ENCODE measurements at places on chromosomes 2 and 18.

GRCh38 chr2:226354434-226354833 lies 445.2 kb downstream of the IRS1 start:
- DNase-seq = peak; percentile 23

- DNase-seq = peak; percentile 55
Measured at GRCh38 chr18:74597034-74597661, 522 bp upstream of the ZNF407 start.

DNA sequence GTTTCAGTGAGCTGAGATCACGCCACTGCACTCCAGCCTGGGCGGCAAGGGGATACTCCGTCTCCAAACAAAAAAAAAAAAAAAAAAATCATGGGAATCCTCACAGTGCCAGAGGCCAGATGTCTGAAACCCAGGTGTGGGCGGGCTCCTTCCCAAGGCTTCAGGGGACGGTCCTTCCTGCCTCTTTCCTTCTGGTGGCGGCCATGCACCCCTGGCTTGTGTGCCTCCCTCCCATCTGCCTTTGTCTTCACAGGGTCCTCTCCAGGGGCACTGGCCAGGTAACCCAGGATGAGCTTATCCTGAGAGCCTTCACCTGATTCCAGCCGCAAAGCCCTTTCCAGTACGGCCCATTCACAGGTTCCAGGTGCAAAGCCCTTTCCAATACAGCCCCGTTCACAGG lies 40.9 kb upstream of the GPC1 start:
- no peak for DNase-seq

- DNase-seq = no peak
Measured at GRCh38 chr18:46163091-46163490, 58.9 kb downstream of the HAUS1 start.

- no peak for DNase-seq
Measured at GRCh38 chr2:33513480-33513879, 37.0 kb downstream of the RASGRP3 start.

DNA sequence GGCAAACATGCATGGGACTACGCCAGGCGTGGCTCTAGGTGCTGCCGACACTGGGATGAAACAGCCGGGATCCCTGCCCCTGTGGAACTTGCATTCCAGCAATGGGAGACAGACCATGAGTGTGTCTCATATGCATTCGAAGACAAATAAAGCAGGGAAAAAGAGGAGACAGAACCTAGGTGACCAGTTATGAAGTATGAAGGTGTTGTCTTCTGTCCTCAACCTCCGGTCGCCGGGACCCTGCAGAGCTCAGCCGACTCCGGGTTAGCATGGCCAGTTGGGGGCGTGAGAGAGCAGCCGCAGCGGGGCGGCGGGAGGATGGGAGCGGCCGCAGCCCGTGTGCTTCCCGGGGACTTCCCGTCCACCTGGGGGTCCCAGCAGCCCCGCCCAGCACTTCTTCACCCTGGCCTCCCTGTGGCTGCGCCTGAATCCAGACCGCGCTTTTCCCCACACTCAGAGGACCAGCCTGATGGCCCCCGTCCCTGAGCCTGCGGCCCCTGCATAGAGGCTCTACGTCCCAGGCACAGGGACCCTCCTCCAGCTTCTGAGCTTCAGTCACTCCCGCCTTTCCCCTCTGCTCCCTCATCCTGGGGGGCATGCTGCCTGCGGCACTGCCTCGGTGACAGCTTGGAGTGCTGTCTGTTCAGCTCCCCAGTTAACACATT lies 11.4 kb downstream of the ID2 start:
- no peak for DNase-seq

GRCh38 chr2:239178954-239179353 lies 221.9 kb downstream of the HDAC4 start:
- no peak for DNase-seq

GRCh38 chr2:125172181-125172580 lies 1147.1 kb downstream of the CNTNAP5 start:
- DNase-seq = no peak

- DNase-seq = no peak
Measured at GRCh38 chr2:19353721-19354050, 4.7 kb downstream of the OSR1 start.

GRCh38 chr2:69162057-69162456 lies 149.1 kb downstream of the ANTXR1 start:
- DNase-seq = no peak

DNA sequence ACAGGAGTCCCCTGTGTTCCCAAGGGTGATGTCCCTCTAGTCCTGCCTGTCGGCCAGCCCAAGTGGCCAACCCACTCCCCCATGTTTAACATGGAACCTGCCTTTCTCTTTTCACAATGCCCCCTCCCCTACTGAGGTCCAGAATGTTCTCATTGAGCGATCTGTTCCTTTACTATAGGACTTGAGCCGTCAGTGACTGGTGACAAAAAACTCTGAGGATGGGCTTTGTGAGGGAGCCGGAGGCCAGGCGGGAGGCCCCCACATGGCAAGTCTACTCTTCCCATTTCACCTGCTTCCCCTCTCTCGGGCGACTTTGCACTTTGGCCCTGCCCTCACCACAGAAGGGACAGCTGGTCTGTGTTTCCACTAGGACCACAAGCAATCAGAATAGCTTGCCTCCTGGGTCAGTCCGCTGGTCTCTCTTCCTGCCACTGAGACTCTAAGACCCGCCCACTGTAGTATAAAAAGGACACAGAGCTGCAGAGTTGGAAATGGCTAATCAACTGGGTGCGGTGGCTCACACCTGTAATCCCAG lies 146.5 kb upstream of the RAB12 start:
- no peak for DNase-seq

- DNase-seq = no peak
Measured at GRCh38 chr18:45538444-45538843, 76.8 kb upstream of the SLC14A2 start.

DNA sequence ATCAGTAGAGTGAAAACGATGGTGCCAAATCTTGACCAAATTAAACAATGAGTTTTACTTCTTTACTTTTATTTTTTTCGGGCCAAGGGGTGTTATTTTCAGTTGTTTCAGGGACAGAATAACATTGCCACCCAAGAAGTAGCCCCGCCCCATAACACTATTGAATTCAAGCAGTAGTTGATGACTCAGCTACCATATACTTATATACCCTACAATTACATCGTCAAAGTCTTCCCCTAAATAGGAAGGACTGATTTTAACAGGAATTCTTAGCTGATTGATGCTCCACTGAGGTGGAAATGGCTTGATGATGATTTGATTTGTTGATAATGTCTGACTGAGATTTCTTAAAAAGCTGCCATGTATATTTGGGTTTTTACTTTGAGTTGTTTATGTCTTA lies 24.7 kb downstream of the LYPD6B start:
- DNase-seq = no peak

DNA sequence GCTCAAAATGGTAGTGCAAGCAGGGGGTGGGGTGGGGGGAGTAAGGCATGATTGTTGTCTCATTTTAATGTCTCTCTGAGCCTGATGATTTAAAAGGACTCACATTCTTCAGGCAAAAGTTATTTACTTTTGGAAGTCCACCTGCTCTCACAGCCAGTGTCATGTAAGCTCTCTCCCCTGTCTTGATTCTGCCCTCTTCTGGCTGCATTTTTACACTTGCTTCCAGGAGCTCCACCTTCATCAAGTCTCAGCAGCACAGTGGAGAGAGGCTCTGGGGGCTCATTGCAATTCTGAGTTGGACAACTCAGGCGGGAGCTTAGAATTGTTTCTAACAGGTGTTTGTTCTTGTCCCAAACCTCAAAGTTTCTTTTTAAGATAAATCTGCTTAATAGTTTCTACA lies 39.2 kb downstream of the GNAL start:
- peak; percentile 3 for DNase-seq

GRCh38 chr18:36567800-36568199 lies 261.0 kb downstream of the TPGS2 start:
- DNase-seq = no peak

DNA sequence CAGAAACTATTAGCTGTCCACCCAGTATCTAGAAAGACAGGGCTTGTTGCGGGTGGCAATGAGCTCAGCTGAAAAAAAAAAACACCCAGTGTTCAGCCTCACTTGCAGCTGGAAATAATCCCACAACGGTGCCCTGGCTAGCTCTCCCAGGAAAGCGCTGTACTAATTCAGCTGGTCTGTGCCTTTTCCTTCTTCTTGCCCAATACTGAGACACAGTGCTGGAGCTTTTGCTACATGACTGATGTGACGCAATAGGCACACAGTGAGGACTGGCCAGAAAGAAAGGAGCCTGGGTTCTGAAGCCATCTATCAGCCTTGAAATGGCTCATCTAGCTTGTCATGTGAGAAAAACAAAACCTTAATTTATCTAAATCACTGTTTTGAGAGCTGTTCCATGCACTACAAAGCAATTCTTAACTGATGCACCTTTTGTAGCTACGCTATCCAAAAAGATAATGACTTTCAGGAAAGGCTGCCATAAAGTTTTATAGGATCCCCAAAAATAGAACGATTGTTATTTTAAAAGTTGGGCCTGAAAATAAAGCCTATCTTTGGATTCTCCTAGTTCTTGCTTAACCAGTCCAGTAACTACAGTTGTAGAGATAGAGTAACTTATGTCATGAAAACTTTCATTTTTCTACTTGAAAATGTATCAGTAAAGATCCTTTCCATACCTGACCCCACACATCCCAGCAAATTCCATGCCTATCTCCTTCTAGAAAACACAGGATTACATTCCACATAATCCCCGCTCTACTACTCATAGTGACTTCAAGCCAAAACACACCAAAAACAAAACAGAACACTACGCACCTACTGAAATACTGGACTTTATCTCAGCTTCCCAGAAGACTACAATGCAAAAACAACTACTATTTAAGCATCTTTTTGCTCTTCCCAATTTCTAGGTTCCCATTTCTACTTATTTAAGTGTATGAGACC lies 15.9 kb downstream of the KIDINS220 start:
- peak; percentile 56 for DNase-seq

GRCh38 chr2:46120792-46121555 lies 176.2 kb upstream of the EPAS1 start:
- no peak for DNase-seq

DNA sequence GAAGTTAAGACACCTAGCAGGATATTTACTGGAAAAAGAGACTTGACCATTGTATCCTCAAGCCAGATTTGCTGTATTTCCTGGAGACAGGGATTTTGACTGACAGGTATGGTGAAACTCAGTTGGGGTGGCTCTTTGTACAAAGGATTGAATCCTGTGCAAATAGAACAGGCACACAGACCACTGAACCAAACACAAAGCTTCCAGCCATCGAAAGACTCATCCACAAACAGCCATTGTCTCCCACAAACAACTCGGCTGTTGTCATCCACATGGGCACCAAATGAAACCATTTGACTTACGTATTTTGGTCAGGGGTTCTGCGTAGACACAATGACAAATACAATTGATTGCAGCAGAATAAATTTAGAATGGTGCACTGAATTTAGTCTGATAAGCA lies 15.9 kb downstream of the RNF152 start:
- DNase-seq = no peak

- no peak for DNase-seq
Measured at GRCh38 chr2:12202313-12203075, 456.1 kb downstream of the LPIN1 start.

DNA sequence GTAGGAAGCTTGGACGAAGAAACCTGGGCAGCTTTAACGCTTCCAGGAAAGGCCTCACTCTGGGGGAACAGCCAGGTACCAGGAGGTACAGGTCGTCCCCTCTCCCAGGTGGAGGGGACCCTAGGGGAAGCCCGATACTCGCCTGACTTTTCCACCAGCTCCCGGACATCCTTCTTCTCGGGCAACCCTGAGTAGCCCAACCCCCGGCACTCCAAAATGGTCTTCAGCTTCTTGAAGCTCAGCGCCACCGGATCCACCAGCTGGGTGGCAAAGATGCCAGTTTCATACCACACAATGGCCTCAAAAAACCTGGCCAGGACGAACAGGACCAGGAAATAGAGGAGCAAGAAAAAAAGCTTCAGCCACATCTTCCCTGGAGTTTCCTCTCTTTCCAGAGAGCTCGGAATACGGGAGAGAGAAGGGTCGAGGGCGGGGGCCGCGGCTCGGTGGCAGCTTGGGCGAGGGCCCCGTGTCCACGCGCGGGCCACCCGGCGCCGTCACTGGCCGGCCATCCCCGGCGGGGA lies 1.1 kb downstream of the RNF103 start:
- no peak for DNase-seq

GRCh38 chr2:160245614-160246155 lies 45.6 kb upstream of the ITGB6 start:
- no peak for DNase-seq

GRCh38 chr2:224570328-224570993 lies 14.7 kb downstream of the CUL3 start:
- DNase-seq = peak; percentile 43

DNA sequence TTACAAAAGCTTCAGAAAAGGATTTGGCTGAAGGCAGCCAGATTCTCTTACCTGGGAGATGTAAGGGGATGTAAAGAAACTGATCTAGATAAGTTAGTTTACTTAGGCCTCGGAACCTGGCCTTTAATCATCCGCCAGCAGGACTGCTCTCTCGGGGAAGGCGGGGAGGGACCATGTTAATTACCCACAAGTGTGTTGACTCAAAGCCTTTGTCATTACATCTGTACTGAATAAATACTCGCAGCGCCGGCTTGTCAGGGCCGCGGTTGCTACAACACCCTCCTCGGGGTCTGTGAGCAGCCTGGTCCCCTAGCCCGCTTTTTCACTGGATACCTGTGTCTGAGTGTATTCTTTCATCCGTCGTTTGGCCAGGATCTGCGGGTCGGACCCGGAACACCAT lies 6.7 kb downstream of the CHMP3 start:
- no peak for DNase-seq

DNA sequence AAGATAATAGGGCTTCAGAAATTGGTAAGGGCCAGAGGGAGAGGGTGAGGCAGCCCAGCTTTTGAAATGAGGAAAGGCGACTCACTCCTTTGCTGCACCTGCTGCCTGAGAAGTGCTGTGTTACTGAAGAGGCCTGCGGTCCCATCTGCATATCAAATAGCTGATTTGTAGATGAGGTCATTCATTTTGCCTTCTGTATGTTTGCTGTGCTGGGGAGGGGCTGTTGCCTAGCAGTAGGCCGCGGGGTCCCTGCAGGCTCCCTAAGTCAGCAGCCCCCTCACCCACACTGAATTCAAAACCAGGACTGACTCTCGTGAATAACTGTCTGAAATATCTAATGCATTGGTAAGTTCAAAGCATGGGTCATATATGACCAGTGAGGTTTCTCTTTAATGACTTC lies 377.2 kb downstream of the SOX11 start:
- no peak for DNase-seq

DNA sequence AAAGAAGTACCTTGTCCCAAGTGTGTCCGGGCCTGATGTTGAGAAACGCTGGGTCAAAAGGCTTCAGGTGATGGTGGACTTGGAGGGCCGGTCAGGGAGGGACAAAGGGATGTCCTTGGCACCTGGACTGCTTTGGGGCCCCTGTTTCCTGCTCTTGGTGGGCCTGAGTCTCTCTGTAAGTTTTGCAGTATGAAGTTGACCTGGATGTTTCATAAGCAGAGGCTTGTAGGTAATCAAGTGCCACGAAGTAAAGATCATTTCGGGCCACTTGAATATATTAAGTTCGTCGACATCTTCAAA lies 29.4 kb downstream of the ASAP2 start:
- no peak for DNase-seq

- DNase-seq = no peak
Measured at GRCh38 chr2:229815342-229815741, 101.0 kb upstream of the DNER start.

- DNase-seq = no peak
Measured at GRCh38 chr18:58125183-58125582, 81.2 kb downstream of the NEDD4L start.

Data from GM04504 (cell line).